Hindlimb muscle (tissue), 1 donor: ENCODE measurements at places on chromosomes 4 and X.

DNA sequence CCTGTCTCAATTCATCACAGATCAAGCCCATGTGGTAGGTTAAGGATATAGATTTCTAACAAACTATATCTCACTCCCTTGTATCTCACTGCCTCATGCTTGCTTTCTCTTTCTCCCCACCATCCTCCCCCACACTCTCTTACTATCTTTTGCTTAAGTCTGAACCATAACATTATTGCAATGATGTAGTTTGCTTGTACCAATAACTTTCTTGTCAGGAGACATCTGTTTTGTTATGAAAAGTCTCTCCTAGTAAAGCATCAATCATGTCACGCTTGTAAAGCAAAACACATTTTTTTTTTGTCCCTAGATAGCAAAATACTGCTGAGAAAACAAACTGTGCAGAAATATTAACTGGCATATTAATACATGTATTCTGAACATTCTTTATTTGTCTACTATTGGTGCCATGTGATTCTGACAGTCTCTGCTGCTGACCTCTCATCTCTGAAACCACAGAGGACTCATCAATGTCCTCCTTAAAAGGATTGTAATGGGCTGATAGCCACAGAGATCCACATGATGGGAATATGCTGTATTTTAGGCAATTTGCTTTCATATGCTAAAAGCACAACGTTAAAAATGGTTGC is 217.5 kb downstream of the VEGFC start:
- DNase-seq: peak; percentile 20

GRCh38 chr4:108384544-108384943 is 215.8 kb upstream of the LEF1 start:
- no peak for DNase-seq

- DNase-seq: no peak
These were observed 25.4 kb upstream of the TBC1D9 start for GRCh38 chr4:140781596-140781995.

- no peak for DNase-seq
These were observed 67.5 kb upstream of the CXCL13 start for GRCh38 chr4:77538144-77538543.

DNA sequence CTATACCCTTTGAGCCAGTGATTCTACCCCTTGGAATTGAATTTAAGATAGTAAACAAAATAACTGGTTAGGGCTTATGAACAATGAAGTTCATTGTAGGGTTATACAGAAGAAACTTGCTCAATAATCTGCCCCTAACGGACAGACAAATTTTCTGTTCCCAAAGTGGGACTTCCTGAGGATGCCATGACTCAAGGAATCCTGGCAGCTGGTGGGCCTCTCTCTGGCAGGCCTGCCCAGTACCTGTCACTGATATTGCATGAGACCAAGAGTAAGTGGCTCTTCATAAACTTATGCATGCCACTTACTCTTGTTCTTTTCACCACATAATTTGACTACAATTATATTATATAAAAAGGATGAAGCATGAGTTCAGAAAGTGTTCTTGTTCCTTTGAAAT is 41.5 kb downstream of the GPRIN3 start:
- no peak for DNase-seq

- no peak for DNase-seq
These were observed at the start of gene MAGEB6B for GRCh38 chrX:26160301-26160700. TSS of gene MAGEB6B (plus strand) at chrX:26160601. CDS start at chrX:26160601, 0 bp downstream.

DNA sequence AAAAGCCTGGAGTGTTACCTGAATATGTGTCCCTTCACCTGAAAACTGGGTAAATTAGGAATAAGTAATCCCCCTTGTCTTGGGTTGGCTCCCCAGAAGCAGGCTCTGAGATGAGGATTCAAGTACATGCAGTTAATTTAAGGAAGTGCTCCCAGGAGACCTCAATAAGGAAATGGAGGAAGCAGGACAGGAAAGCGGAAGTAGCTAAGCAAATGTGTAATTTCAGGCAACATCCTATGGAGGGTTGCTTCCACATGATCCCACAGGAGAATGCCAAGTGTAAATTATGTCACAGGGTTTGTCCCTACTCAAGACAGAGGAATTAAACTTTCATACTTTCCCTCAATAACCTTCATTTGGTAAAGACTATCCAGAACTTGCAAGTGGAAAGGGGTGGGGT is 48.1 kb upstream of the ARHGEF6 start:
- DNase-seq: peak; percentile 2

DNA sequence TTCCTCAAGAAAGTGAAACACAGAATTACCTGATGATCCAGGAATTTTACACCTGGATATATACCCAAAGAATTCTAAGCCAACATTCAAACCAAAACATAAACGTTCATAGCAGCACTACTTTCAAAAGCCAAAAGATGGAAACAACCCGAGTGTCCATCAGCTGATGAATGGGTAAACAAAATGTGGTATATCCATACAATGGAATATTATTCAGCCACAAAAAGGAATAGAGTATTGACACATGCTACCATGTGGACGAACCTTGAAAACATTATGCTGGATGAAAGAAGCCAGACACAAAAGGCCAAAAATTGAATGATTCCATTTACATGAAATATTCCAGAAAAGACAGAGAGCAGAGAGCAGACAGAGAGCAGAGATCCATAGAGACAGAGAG is 52.0 kb downstream of the IRF2 start:
- DNase-seq: no peak

DNA sequence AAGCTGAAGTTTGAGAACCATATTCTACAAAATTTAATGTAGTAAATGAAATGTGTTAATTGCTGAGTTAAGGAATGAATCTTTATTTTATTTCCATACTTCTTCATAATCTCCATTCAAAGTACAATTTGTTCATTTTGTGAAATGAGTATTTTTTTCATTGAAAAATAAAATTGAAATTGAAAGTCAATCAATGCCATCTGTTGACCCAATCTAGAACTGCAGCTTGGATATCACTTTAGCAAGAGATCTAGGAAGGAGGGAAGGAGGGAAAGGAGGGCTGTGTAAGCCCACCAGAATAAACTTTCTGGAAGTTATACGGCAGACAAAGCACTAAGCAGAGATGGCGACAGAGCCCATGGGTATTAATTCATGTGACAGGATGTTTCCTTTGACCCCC is 128.4 kb downstream of the ZMAT1 start:
- peak; percentile 2 for DNase-seq

GRCh38 chrX:42127563-42127962 is 204.2 kb upstream of the CASK start:
- DNase-seq: no peak

DNA sequence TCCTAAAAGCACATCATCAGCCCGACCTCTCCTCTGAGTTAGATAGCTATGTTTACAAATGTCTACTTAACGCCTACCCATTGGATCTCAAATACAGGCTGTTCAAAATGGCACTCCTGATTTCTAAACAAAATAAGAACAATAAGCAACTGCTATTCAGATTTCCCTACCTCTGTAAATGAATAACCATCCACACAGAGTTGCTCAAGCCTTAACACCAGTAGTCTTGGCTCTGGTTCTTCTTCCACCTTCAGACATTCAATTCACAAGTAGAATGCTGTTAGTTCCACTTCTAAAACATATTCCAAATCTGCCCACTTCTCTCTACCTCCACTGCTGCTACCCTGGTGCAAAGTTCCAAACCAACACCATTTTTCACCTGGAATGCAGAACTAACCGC is 27.1 kb upstream of the DCLK2 start:
- DNase-seq: no peak

GRCh38 chr4:151555151-151555945 is 146.4 kb downstream of the FHIP1A start:
- DNase-seq: no peak

- no peak for DNase-seq
These were observed 24.8 kb downstream of the EVC2 start for GRCh38 chr4:5683566-5683965.

- DNase-seq: no peak
These were observed 949.2 kb downstream of the TECRL start for GRCh38 chr4:63460075-63460474.

GRCh38 chrX:135408794-135409193 is 12.9 kb upstream of the SMIM10L2A start:
- DNase-seq: no peak

DNA sequence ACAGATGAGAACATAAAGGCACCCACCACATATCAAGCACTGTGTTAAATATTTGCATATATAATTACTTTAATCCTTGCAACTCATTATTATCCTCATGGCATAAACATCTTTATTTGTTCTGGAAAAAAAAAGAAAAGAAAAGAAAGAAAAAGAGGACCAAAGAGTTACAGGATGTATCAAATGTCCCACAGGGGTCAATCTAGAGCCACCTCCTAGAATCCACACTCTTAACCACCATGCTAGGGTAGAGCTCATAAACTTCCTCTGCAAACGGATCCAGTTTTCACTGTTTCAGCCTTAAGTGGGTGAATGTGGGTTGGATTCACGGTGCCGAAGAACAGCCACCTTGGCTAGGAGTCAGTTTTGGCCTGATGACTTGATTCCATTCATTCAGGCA is 171.1 kb upstream of the PPARGC1A start:
- DNase-seq: no peak

GRCh38 chr4:136078976-136079375 is 1453.3 kb downstream of the PCDH18 start:
- DNase-seq: no peak

DNA sequence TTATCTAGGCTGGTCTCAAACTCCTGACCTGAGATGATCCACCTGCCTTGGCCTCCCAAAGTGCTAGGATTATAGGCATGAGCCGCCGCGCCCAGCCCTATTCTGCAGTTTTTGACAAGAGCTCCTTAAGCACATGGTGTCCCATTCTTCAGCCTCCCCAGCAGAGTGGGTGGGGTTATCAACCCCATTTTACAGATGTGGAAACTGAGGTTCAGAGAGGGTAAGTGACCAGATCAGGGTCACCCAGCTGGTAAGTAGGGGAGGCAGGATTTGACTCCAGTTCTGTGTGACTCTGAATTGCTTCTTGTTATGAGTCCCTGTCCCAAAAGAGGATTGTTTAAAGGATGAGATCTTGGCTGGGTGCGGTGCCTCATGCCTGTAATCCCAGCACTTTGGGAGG is 14.5 kb downstream of the MAN2B2 start:
- DNase-seq: no peak

GRCh38 chrX:85108165-85108564 is 104.5 kb downstream of the APOOL start:
- no peak for DNase-seq

DNA sequence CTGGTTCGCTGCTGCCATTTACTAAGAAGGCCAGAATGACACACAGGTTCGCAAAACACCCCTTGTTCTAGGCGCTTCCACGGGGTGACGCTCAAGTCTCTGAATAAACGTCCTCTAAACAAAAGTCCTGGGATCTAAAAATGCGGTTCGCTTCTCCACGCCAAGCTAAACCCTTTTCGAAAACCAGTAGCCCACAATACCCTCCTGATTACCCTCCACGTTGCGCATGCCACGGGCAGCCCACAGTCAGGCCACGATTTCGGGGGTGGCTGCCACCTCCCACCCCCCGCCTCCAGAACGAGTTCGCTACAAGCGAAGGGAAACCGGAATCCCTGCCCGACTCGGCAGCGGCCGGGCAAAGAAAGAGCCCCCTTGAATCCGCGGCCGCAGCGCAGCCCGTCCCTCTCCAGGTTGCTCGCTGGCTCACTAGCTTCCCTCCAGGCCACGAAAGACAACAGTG is 423 bp downstream of the RPL39 start:
- DNase-seq: peak; percentile 47

DNA sequence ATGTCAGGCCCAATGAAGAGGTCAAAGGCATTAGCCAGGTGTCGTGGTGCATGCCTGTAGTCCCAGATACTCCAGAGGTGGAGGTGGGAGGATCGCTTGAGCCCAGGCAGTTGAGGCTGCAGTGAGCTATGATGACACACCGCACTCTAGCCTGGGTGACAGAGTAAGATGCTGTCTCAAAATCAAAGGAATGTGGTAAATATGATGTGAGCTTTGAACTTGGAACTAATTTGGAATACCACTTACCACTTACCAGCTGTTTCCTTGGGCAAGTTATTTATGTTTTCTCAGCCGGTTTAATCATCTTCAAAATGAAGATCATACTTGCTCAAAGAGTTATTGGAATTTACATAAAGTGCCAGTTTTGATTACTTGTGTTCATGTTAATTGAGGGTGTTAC is 23.8 kb upstream of the SEPSECS start:
- no peak for DNase-seq

DNA sequence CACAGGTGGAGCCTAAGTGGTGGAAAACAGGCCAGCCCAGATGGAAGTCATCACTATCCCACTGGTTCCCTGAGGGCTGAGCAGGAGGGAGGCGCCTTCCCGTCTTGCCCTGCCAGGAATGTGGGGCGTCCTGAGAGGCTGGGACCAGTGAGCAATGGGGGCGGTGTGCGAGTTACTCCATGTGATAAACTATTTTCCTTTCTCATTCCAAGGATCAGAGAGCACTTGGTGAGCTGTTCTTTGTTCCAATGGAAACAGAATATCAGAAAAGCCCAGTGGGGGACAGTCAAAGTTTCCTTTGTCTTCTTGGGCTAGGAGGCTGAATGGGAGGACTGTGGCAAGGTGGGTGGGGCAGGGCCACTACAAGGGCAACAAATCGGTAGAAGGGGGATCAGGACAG is 86.2 kb downstream of the NHSL2 start:
- no peak for DNase-seq
